ENCODE measurements at places on chromosomes 11 and 22. TPM values are rescaled to one million over a fixed set of nuclear protein-coding genes. Genes with fewer than 3 reads are reported as not detected.

Gene TRIM6
- 3.9 TPM for total RNA-seq

Gene NOL12
- 28.2 TPM for total RNA-seq

- H3K4me3 ChIP-seq, result no peak overlapping the region
- H3K27me3 ChIP-seq, result peaks cover 10% of the 10 kb centered on the region
- DNase-seq, result no peak
- H3K36me3 ChIP-seq, result no peaks in the 10 kb centered on the region
- H3K4me1 ChIP-seq, result peaks cover 55% of the 10 kb centered on the region
Observed at GRCh38 chr11:65782816-65783228, 2.0 kb upstream of the AP5B1 start.

GRCh38 chr22:46773076-46773475, 10.6 kb downstream of the TBC1D22A start:
- no peak overlapping the region for H3K4me3 ChIP-seq
- H3K27me3 ChIP-seq, result no peaks in the 10 kb centered on the region
- peaks cover 51% of the 10 kb centered on the region for H3K4me1 ChIP-seq
- DNase-seq, result no peak
- H3K36me3 ChIP-seq, result no peaks in the 10 kb centered on the region
- H3K27ac ChIP-seq, result no peak overlapping the region

All from vagina (tissue), 2 donors.